ENCODE measurements at places on chromosomes 3 and 15.

DNA sequence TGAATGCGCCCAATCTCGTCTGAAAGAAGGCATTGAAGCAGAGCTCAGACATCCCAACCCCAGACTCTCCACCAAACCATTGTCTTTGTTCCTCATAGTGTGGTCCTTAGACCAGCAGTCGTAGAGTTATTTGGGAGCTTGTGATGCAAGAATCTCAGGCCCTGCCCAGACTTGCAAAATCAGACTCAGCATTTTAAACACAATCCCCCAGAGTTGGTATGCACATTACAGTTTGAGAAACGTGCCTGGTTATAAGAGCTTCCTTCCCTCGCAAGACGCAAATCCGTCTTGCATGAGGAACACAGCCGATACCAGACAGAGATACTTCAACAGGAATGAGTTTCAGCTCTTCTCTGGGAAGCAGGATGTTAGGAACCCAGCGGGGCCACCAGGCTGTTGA, 38.9 kb upstream of the IREB2 start:
- DNase-seq = no peak

DNA sequence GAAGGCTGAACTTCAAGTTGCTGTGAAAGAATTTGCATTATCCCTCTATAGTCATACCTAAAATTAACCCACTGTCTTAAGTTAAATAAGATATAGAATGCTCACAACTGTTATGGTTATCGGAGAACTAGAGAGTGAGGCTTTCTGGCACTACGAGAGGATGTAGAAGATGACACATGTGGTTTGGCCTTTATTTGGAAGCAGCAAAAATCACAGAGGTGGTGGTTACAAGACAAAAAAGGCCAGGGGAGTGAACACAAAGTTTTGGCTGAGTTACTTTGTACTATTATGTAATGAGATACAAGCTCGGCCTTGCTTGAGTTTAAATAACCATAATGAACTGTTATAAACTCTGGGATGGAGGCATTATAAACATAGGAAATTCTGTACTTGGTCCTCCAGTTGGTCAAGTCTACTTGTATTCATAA, 78.3 kb upstream of the ICE2 start:
- no peak for DNase-seq

DNA sequence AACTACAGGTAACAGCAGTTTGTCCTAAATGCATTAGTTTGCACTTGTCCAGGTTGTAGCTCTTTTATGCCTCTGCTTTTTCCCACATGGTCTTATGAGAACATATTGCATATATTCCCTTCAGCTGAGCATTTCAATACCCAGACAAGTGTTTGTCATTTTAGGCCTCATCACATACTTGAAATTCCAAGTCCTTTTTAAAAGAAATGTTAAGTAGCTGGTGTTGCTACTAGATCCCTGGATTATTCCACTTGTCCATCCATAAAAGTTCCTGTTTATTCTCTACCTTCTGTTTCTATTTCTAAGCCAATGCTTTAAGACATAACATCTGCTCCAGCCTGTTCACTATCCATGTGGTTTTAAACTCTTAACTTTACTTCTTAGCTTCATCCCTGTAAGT, 128.4 kb downstream of the NECTIN3 start:
- peak; percentile 60 for DNase-seq

GRCh38 chr3:119500901-119501300, 2.6 kb downstream of the TIMMDC1 start:
- no peak for DNase-seq

DNA sequence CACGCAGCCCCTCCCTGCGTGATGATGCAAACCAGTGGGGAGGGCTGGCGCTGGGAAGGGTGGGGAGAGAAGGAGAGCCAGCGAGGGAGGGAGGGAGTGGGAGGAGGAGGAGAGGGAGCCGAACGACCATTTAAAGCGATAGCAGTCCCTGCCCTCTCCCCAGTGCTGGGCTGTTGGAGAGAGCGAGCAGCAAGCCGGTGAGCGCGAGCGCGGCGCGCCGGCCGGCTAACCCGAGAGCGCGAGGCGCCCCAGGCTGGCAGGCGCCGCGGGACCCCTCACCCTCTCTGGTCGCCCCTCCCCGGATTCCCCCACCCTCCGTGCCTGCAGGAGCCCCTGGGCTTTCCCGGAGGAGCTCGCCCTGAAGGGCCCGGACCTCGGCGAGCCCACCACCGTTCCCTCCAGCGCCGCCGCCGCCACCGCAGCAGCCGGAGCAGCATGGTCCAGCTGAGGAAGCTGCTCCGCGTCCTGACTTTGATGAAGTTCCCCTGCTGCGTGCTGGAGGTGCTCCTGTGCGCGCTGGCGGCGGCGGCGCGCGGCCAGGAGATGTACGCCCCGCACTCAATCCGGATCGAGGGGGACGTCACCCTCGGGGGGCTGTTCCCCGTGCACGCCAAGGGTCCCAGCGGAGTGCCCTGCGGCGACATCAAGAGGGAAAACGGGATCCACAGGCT, at the start of gene GRM7:
Gene GRM7, plus strand, starts transcription at position 162 of the 671 bp plus-strand sequence.
- no peak for DNase-seq

- DNase-seq = peak; percentile 32
Observed at GRCh38 chr15:84761607-84762131, 13.3 kb downstream of the ZNF592 start.

- DNase-seq = no peak
Observed at GRCh38 chr3:187966096-187966495, 187.9 kb upstream of the LPP start.

GRCh38 chr15:40098489-40099261, 10.0 kb downstream of the BMF start:
- peak; percentile 96 for DNase-seq

- no peak for DNase-seq
Observed at GRCh38 chr3:14849638-14850230, 31.0 kb downstream of the FGD5 start.

DNA sequence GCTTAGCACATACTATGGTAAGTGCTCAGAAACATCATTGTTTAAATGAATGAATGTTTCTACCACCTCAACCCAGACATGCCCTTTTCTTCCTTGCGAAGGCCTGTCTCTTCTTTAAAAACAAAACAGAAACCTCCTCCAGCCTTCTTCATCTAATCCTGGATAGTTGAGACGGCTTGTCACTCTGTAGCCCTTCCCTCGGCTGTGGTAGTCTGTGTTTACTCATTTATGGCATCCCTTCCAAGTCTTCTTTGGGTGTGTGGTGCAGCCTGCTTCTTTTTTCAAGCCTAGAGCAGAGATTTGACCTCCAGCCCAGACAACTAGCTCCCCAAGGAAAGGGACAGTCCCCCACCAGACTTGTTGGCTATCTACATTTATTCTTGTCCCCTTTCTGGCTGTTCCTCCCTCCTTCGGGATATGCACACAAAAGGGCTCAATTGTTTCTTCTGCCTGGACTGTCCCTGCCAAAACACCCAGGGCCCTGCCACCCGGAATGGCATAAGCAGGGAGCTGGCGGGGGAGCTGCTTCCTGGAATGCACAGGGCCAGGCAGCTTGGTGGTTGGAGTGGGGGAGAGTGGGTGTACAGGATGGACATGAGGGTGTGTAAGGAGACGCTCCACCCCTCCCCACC, 67.8 kb downstream of the ITGA11 start:
- no peak for DNase-seq

GRCh38 chr15:35757361-35757760, 211.4 kb upstream of the DPH6 start:
- DNase-seq = no peak

- DNase-seq = no peak
Observed at GRCh38 chr3:42773409-42773751, 327 bp upstream of the CCDC13 start.

DNA sequence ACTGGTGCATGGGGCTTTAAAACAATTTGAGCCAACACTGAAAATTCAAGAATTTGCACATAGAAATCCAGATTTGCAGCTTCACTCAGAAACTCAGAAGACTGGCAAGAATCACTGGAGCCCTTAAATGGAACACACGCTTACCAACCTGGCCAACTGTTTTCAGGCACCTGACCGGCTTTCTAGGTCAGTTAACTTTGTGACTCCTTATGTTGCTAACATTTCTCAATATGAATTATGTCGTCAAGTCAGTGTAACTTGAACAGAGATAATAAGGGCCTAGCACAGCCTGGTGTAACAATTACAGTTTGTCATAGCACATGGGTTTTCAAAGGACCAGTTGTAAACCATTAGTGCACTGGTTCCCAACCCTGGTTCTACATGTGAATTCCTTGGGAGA, 6.8 kb downstream of the CERS3 start:
- DNase-seq = no peak

GRCh38 chr3:142645236-142645793, 49.1 kb downstream of the PLS1 start:
- peak; percentile 13 for DNase-seq

DNA sequence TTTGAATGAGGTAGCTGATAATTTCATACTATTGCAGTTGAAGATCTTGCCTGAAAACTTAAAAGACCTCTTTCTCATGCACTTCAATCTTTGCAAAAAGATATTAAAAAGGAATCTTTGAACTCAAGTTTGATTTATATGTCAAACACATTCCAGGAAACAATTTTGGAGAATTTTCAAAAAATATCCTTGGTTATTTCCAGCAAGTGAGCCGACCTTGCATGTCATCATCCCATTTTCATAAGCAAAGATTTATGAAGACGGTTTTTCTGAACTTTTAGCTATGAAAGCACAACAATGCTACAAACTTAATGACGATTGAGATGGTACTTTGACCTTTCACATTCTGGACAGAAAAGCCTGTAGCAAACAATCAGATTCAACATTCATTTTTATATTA, 95.6 kb downstream of the RFX7 start:
- DNase-seq = no peak

- peak; percentile 90 for DNase-seq
Observed at GRCh38 chr15:71761649-71762048, 48.7 kb upstream of the NR2E3 start.

- no peak for DNase-seq
Observed at GRCh38 chr15:31341496-31342195, 15.0 kb downstream of the KLF13 start.

DNA sequence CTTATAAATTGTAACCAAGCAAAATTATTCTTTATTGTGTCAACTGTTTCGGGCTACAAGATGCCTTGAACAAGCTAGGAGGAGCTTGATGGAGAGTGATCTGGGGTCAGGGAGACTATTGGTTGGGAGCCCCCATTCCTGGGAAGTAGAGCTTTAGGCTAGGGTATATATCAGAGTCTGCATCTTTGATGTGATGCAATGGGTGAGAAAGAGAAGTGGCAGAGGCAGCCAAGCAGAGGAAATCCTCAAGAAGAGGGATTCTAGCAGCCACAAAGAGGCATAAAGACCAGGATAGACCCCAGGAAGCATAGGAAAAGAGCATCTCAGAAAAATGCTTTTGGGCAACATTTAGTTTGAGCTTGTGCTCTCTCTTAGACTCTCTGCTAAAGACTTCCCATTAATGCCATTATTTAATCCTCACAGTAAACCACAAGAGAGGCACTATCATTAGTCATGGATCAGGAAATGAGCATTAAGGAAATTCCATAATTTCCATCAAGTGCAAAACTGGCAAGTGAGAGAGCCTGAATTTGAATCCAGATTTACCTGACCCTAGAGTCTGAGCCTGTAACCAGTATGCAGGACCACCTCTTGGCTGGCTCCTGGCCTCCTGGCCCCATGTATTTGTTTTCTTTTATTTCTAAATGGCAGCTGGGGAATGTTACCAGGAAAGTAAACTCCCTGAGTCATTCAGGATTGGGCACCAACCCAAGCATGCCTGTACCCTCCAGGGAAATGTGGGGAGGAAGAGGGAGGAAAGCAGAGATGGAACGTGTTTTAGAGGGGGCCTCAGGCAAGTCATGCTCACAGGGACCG, 118.7 kb downstream of the RPL22L1 start:
- DNase-seq = peak; percentile 91

- no peak for DNase-seq
Observed at GRCh38 chr3:129482721-129483120, 42.7 kb downstream of the IFT122 start.

- DNase-seq = peak; percentile 94
Observed at GRCh38 chr3:21839592-21839991, 88.6 kb upstream of the ZNF385D start.

DNA sequence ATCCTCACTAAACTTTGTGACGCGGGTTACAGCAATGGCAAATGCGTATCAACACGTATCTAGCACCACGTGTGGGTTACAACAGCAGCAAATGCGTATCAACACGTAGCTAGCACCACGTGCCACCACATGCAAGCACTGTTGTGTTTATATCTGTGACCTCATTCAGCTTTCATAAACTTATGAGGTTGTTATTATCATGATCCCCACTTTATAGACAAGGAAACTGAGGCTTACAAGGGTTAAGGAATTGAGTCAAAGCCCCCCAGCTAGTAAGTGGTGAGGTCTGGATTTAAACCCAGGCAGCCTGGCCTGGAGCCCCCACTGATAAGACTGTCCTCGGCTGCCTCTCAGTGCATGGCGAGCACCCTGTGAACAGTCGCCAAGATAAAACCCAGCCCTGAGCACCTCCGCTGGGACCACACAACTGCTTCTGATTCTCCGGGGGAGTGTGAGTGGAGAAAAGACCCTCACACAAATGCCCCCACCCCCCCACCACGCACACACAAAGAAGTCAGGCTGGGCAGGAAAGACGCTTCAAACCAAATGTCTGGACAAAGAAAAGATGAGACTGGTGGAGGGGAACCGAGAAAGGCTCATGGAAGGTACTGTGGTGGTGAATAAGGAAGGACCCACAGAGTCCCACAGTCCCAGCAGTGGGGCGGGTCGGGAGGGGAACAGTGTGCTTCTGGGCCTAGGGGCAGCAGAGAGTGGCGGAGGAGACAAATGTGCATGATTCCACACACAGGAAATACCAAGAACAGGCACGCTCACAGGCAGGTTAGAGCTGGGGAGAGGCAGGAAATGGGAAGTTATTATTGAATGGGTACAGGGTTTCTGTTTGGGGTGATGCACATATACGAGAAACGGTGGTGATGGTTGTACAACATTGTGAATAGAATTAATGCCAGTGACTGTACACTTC, 173.4 kb downstream of the XXYLT1 start:
- DNase-seq = peak; percentile 22

DNA sequence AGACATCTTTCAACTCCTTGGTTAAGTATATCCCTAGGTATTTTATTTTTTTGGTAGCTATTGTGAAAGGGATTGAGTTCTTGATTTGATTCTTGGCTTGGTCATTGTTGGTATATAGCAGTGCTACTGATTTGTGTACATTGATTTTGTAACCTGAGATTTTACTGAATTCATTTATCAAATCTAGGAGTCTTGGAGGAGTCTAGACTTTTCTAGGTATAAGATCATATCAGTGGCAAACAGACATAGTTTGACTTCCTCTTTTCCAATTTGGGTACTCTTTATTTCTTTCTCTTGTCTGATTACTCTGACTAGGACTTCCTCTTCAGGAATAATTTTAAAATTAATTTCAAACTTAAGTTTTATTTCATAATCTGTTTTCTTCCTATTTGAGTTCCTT, 125.2 kb downstream of the OCA2 start:
- DNase-seq = no peak

GRCh38 chr3:99965681-99966408, 148.2 kb downstream of the CMSS1 start:
- no peak for DNase-seq

DNA sequence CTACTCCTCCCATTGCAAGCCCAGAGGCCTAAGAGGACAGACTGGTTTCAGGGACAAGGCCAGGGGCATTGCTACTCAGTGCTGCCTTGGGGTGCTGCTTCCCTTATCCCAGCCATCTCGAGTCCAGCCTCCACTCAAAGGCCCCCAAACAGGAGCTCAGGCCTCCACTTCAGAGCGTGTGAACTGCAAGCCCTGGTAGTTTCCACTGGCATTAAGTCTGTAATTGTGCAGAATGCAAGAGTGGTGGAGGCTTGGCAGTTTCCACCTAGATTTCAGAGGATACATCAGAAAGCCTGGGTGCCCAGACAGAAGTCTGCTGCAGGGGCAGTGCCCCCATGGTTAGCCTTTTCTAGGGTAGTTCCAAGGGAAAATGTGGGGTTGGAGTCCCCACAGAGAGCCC, 192.8 kb upstream of the ST8SIA2 start:
- no peak for DNase-seq

- DNase-seq = no peak
Observed at GRCh38 chr3:147160984-147161383, 245.4 kb downstream of the ZIC4 start.
